ENCODE measurements at places on chromosomes 12 and 14.

- no peak for DNase-seq
Observed at GRCh38 chr12:4009979-4010704, 136.9 kb upstream of the PARP11 start.

DNA sequence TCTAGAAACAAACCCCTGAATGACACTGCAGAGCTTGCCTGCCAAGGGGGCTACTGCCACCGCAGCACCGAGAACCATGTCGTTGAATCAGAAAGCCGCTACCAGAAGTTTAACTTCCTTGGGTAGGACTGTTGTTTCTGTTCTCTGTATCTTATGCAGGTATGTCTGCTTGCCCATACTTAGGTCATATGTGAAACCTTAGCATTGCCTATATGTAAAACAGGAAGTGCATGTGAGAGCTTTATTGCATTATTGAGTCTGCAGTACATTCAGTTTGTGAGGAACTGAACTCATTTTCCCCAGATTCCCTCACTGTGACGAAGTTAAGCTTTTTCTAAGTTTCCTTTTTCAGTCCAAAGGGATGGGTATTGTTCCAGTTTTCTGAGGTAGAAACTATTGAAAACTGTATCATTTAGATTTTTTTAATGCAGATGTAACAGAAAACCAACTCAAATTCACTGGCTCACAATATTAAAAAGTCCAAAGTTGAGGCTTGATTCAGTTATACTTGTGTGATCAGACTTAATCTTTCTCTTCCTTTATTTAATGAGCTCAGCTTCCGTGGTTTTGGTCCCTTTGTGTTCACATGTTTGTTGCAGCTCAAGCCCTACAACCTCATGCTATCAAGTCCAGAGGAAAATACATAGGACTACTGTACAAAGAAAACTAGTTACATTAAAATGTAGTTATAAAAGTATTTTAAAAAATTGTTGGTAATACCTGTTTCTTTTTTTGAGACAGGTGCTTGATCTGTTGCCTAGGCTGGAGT is 6.9 kb downstream of the FBXO34 start:
- no peak for DNase-seq

DNA sequence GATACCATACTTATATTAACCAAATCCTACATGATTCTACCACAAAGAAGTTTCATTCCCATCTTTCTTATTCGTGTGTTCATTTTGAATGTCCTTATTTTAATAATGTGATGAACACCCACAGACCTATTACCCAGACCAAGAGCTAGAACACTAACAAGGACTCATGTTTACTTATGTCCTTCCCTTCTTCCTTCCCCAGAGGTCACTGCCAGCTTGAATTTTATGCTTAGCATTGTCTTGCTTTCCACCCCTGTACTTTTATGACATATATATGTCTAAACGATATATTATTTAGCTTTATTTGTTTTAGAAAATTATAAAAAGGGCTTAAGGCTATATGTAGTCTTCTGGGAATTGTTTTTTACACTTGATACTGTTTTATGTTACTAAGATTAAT is 238.6 kb downstream of the LRIG3 start:
- DNase-seq, result no peak

DNA sequence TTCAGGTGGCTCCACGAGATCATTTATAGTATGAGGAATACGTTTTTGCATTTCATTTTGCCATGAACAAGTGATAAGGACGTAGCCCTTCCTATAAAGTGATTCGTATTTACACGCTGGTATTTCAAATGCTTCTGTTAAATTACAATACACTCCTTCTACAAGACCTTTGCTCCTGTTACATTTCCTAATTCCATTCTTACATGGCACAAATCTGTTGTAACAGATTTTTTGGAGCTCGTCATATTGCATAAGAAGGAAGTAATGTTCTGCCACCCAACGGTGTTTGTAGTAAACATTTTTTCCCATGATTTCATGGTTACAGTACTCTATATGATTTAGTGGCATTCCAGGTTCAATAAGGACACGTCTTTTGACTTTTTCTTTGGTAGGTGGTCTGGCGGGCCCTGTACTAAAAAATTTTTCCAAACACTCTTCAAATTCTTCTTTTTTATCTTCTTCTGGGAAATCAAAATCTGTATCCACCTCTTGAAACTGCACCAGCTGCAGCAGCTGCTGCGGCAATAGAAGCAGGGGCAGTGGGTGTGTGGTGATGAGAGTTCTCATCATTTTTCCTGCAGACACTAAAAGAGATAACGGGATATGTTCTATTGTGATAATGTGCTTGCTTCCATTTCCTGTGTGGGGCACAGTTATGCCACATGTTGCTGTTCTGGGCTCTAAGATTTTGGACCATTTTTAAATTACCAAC is 4.2 kb downstream of the RNASE9 start:
- no peak for DNase-seq

- DNase-seq, result no peak
Observed at GRCh38 chr14:75068294-75069120, 934 bp upstream of the ZC2HC1C start.

Data from left hindlimb (tissue), 1 donor.